Activated CD4-positive, alpha-beta memory T cell treated with anti-CD3 and anti-CD28 coated beads for 36 hours (primary cell): ENCODE measurements at places on chromosomes 1 and 21. TPM values are rescaled to one million over a fixed set of nuclear protein-coding genes. Genes with fewer than 3 reads are reported as not detected.

Gene FCRL2
- not detected for total RNA-seq

Gene SPRR4
- total RNA-seq, result not detected

Gene OR2L3
- total RNA-seq, result not detected

Gene TMCO2
- not detected for total RNA-seq

Gene PADI6
- total RNA-seq, result not detected

Gene NTNG1
- not detected for total RNA-seq

Gene FAAH
- 4.4 TPM for total RNA-seq

Gene IL20
- not detected for total RNA-seq

Gene SYT14
- not detected for total RNA-seq

Gene AGT
- total RNA-seq, result not detected

Gene TFAP2E
- total RNA-seq, result 0.17 TPM

Gene HSF2BP
- total RNA-seq, result 0.50 TPM

Gene GNG4
- 0.88 TPM for total RNA-seq

Gene OR6K3
- total RNA-seq, result not detected

Gene RNU1-2
- total RNA-seq, result 1,409 TPM

Gene TESK2
- 4.6 TPM for total RNA-seq

Gene S100A12
- not detected for total RNA-seq

Gene LDLRAD2
- total RNA-seq, result not detected

Gene CHI3L2
- total RNA-seq, result 2.8 TPM

Gene PTAFR
- total RNA-seq, result 0.19 TPM

Gene C1orf53
- total RNA-seq, result 0.40 TPM

Gene C4BPA
- total RNA-seq, result not detected

Gene FAM163A
- total RNA-seq, result not detected

Gene MATN1
- not detected for total RNA-seq

Gene AIM2
- total RNA-seq, result 224 TPM

Gene HFM1
- not detected for total RNA-seq

Gene SHISAL2A
- total RNA-seq, result 11.0 TPM

Gene ATP6V1G3
- not detected for total RNA-seq

Gene GJA9
- total RNA-seq, result not detected

Gene RPTN
- total RNA-seq, result not detected

Gene CFAP57
- not detected for total RNA-seq
